ENCODE measurements at places on chromosomes 4 and X.
A peak's percentile ranks its signal among the peaks of the same experiment; 100 is the strongest.

DNA sequence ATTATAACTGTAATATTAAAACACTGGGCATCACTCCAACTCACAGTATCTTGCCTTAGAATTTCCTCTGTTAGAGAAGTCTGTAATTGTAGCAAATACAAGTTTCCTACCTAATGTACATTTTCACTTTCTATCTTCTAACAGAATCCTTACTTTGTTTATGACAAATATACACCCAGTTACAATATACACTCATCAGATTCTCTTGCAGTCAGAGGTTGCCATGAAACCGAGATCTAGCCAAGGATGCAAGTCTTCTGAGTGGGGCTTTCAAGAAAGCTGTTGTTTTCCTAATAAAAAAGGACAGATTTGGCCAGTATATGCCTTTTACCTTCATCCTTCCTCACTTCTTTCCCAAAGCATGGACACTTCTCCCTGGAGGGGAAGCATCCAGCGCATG is 228.9 kb downstream of the SCFD2 start:
- DNase-seq, result no peak

GRCh38 chr4:97911236-97911906 is 231.9 kb downstream of the STPG2 start:
- DNase-seq, result no peak

- no peak for DNase-seq
Measured at GRCh38 chr4:164488114-164488513, 265.8 kb upstream of the SMIM31 start.

- DNase-seq, result no peak
Measured at GRCh38 chr4:87278335-87278794, 44.3 kb downstream of the HSD17B13 start.

DNA sequence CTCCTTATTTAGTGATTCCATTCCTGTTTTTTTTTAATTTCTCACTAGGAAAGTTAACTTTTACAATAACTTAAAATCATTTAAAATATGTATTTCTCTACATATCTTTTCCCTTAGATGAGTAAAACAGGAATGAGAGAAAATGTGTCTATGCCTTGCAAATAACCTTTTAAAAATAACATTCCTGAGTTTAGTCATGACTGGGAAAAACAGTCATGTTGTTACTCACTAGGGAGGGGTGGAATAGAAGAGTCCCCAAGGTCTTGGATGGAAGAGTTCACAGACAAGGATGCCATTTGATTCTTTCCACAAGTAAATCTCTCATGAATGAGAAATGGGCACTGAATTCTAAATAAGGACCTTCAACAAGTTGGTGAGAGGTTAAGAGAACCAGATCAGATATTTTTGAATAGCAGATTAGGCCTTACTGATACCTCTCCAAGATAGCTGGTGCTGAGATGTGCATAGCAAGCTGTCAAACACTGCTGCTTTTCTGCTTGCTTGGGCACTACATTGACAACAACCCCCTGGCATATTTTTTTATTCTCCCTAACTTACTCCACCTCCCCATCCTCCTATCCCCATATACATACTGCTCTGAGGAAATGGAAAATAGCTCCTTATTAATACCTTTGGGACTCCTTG is 25.1 kb downstream of the UGDH start:
- no peak for DNase-seq

GRCh38 chrX:45591650-45592049 is 391.0 kb upstream of the DIPK2B start:
- DNase-seq, result no peak

DNA sequence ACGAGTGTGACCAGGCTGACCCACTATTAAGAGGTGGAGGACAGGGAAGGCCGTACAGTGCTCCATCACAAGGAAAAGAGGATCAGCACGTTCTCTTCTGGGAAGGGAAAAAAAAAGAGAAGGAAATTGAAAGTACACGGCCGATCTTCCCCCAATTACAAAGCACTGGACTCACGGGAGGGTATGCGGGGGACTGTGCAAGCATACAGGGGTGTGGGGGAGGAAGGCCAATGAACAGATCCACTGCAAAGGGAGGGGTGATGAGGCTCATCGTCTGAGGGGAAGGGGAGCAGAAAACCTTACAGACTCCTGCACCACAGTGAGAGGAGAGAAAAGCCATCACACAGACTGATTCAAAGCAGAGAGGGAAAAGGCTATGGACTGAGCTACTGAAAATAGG is 1.1 kb downstream of the ELK1 start:
- DNase-seq, result no peak

DNA sequence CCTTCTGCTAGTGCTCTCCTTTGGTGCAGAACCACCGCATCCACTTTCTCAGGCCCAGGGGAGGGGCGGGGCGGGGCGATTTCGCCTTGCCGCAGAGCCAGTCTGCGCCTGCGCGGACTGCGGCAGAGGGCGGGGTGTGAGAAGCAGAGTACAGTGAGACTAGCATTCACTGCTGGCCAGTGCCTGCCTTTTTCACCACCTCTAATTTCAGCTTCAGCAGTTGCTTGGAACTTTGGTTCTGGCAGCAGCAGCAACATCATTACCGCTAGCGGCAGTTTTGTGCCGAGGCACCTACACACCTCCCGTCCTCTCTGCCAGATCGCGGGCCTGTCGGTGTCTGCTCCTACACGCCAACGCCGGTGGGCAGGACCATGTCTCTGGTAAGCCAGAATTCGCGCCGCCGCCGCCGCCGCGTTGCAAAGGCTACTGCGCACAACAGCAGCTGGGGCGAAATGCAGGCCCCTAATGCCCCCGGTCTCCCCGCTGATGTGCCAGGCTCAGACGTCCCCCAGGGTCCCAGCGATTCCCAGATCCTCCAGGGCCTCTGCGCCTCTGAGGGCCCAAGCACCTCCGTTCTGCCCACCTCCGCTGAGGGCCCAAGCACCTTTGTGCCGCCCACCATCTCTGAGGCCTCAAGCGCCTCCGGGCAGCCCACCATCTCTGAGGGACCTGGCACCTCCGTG is at the start of gene MAGEE1:
MAGEE1 (plus strand) TSS at position 151 of the 683 bp plus-strand sequence; CDS start at position 372, 221 bp downstream.
- peak; percentile 51 for DNase-seq

- DNase-seq, result no peak
Measured at GRCh38 chr4:176788248-176788647, 4.5 kb downstream of the VEGFC start.

DNA sequence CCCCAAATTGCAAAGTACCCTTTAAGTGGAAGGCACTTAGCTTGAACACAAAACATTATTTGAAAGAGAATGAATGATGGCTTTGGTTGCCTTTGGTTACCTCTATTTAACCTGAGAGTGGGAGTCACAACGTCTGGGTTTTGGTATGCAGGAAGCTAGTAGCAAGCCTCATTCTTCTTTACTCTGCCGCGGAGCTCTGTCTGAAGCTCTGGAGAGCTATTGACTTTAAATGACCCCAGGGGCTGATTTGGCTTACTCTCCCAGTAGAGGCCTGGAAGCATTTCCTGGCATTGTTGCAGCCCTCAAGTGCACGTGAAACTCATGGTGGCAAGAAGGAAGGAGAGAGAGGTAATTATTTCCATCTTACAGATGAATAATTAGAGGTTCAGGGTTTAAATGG is 81.8 kb upstream of the MAGEA4 start:
- no peak for DNase-seq

DNA sequence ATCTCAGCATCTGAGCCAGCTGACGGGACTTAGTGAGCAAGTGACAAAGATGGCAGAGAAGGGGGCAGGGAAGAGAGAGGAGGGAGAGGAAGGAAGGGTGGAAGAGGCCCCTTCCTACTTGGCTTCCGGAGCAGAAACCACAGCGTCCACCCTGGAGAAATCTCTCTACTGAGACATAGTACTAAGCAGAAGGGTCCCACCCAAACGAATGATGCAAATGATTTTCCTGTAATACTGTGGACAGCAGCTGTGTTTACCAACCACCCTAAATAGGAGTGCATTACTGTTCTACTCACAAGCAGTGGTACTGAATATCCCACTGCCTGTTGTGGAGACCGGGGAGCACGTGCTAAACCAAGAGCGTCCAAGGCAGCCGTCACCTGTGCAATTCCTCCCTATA is 29.4 kb downstream of the DTHD1 start:
- DNase-seq, result no peak

DNA sequence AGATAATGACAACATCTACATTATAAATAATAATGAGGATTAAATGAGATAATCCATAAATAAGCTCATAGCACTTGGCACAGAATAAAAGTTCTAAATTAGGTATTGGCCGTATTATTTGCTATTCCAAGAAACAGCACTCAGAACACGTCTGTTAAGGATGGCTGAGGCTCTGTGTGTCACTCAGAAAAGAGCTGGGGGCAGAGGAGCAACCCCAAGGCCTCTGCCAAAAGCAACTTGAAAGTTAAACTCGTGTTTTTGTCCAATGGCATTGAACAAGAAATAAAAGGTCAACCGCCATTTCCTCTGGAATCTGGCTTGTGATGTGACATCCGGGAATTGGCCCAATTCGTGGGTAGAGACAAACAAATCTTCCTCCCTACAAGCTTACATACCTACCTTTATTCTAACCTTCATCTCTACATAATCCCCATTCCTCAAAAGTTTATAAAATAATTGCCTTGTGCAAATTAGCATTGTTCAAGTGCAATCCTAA is 42.3 kb upstream of the FAM241A start:
- DNase-seq, result no peak

DNA sequence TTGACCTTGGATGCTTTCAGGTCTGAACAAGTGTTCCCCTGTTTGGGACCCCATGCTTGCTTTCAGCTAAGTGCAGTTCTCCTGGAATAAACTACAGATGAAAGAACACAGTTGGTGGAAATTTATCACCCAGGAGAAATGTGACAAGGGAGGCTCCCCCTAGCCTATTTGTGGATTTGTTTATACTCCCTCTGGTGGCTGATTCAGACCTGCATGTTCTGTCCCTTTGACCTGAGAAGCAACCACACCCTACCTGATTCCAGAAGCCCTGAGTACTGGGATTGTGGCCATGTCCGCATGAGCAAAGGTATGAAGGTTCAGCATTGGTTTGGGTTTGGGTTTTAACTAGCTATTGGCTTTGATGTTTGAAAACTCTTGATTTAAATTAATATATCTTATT is 440.9 kb downstream of the MID1IP1 start:
- DNase-seq, result no peak

- DNase-seq, result no peak
Measured at GRCh38 chr4:108429662-108430061, 190.7 kb upstream of the RPL34 start.

DNA sequence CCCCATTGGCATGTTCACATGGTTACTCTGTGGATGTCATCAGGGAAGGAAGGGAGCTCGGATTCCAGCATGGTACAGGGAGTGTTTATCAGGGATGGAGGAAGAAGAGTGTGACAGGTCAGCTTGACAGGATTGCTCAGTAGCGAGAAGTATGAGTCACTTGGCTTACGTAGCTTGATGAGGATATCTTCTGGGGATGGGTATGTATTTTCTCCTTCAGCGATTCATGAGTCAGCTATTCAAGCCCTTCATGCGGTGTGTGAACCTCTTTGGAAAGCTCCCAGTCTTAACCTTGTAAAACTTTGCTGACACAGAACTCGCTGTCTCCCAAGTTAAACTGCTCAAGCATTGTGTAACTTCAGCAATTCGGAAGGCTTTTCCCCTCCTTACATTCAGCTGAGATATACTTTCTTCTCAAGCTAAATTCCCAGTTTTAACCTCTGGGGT is 275.4 kb downstream of the ARHGAP10 start:
- DNase-seq, result no peak

DNA sequence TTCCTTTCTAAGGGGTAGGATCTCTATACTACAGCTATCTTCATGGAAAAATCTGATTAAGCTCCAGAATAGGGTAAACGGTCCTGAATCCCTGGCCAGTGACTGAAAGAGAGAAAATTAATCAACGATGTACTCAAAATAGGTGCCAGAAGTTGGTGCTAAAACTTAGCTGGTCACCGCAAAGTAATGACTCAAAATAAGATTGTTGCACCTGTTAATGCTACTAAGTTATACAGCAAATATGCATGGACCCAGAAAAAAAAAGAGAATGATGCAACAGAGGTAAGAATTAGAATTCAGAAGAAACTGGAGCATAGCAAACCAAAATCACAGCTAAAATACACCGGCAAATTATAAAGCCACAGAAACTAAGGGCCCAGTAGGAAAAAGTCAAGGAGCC is 239.7 kb upstream of the FAM241A start:
- no peak for DNase-seq

DNA sequence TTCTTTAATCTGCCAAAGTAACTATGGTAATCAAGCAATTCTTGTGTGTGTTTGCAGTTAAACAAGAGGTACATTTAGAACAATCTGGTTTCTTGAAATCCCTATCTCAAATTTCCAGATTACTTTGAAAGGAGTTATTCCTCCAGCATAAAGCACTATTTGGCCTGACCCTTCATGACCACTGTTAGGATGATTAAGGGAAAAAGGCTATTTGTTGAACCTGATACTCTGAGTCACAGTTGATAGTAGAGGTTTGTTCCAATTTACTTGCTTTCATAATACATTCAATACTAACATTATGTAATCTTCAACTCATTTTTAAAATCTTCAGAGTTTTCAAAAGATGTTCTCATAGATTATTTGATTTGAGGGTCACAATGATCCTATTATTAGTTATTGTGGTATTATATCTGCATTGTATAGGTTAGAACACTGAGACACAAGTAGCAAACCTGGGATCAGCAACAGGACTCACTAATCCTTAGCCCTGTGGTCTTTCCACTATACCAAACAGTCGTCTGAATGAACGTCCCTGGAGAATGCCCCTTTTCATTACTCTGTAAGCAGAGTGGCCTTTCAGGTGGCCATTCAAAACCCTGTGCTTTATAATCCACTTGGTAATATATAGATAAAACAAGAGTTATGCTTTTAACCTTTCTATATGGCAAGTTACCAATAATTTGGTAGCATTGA is 8.1 kb upstream of the NDST4 start:
- no peak for DNase-seq

DNA sequence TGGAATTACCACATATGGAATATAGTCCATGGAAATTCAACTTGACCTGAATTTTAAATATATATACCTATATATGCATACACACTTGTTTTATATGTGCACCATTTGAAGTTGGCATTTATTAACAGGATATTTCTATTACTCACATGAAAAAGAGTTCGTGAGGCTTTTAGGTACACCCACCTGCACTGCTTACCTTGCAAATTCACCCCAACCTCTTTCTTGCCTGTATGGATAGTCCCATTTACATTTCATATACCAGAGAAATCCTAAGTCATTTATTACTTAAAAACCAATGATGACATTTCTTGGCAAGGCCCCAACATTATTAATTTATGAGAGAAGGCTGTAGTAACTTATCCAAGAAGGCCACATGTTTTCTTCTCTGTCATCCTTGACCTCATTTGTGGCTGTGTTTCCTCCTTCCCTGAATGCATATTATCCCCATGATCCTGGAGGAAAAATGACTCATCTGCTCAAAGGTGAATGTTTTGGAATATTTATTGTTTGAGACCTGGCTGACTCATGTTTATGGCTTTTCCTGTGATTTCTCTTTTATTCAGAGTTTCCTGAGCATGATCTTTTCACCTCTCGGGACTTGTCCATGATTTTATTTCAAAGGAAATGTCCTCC is 62.2 kb upstream of the FAM241A start:
- DNase-seq, result no peak
